ENCODE measurements at places on chromosomes 3 and 15.

GRCh38 chr3:47503033-47503432 lies 10.5 kb downstream of the ELP6 start:
- no peak for DNase-seq

GRCh38 chr3:158152186-158152585 lies 42.3 kb downstream of the RSRC1 start:
- no peak for DNase-seq

- no peak for DNase-seq
These were observed 30.5 kb downstream of the RFTN1 start for GRCh38 chr3:16482770-16483531.

DNA sequence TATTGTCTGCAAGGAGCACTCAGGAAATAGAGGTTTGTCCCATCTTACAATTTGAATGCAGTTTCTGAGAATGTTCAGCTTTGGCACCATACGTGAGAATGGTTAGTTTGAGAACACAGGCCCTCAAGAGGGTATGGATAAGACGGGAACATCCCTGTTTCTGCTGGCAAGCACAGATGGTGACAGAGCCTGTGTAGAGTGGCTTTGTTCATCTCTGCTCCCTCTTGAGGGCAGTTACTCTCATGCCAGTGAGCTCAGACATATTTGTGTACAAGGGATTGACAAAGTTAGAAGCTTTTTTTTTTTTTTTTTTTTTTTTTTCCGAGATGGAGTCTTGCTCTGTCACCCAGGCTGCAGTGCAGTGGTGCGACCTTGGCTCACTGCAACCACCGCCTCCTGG lies 71.5 kb upstream of the FILIP1L start:
- no peak for DNase-seq

- no peak for DNase-seq
These were observed 20.9 kb upstream of the RBP1 start for GRCh38 chr3:139560411-139560810.

DNA sequence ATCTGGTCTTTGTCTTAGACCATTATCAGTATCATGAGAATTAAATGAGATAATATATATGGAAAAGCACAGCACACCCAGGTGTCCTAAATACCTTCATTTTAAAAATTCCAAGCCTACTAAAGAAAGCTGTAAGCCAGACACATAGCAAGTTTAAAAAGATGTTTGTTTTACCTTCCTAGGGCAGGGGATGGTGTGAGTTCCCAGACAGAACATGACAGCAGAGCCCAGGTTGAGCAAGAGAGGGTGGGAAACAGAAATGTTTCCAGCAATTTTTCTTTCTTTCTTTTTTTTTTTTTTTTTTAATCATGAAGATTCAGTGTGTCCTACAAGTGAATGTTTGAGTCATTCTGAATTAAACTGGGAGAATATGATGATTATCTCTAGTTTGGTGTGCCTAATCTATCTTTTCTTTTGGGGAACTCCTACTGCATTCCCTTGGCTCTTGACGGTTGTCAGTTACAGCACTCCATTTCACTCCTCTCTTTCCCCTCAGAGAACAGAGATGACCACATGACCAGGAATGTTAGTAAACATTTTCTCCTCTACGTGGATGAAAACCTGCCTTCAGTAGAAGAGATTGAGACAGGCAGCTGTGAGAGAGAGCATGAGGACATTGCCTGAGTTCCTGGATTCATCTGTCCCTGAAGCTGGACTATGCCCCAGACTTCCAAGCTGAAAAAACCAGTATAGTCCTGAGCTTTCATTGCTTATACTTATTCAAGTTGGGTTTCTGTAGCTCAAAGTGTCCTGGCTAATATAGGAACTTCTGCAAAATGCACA lies 54.5 kb upstream of the ARL14 start:
- no peak for DNase-seq

Data from stimulated activated CD8-positive, alpha-beta memory T cell treated with anti-CD3 and anti-CD28 coated beads, Interleukin-7, amount 100 ng/mL, for 48 hours (primary cell).